SJCRH30 (cell line): ENCODE measurements at places on chromosomes 16 and 17. TPM values are rescaled to one million over a fixed set of nuclear protein-coding genes. Genes with fewer than 3 reads are reported as not detected.

The GUCY2D gene
- total RNA-seq: not detected in 2 replicates

The MTHFSD gene
- 5.9 and 7.2 TPM in 2 replicates for total RNA-seq

The NAA60 gene
- 14.1 and 21.7 TPM in 2 replicates for total RNA-seq

The OMG gene
- total RNA-seq: not detected in 2 replicates

The RSPRY1 gene
- total RNA-seq: 49.9 and 50.8 TPM in 2 replicates

The CYB561 gene
- total RNA-seq: not detected in 2 replicates

The CDK3 gene
- total RNA-seq: 2.7 and 3.1 TPM in 2 replicates

The MT4 gene
- not detected in 2 replicates for total RNA-seq

The SPNS2 gene
- 0.08 TPM in 1 of 2 replicates, not detected in the other for total RNA-seq

The HIC1 gene
- total RNA-seq: 0.13 and 0.18 TPM in 2 replicates

The DNAH17 gene
- total RNA-seq: 3.1 and 3.7 TPM in 2 replicates

The OTOA gene
- 0.08 TPM in 1 of 2 replicates, not detected in the other for total RNA-seq

The OR2C1 gene
- total RNA-seq: not detected in 2 replicates

The RHBDL1 gene
- total RNA-seq: 0.94 and 2.5 TPM in 2 replicates

The ZSCAN10 gene
- total RNA-seq: 0.73 and 0.76 TPM in 2 replicates

The IRX6 gene
- total RNA-seq: 18.1 and 18.6 TPM in 2 replicates

The CMTM2 gene
- total RNA-seq: 5.4 and 6.2 TPM in 2 replicates

The CCR7 gene
- 0.05 TPM in 1 of 2 replicates, not detected in the other for total RNA-seq

The HS3ST4 gene
- not detected in 2 replicates for total RNA-seq
